ENCODE measurements at places on chromosomes 5 and 9. TPM values are rescaled to one million over a fixed set of nuclear protein-coding genes. Genes with fewer than 3 reads are reported as not detected.

- DNase-seq: no peak
Observed at GRCh38 chr9:125608489-125609224, 98.4 kb downstream of the MAPKAP1 start.

The BAAT gene
- total RNA-seq: not detected

The IFNB1 gene
- total RNA-seq: not detected

The CDH9 gene
- total RNA-seq: not detected

All from naive thymus-derived CD8-positive, alpha-beta T cell (primary cell).